GM12865 (cell line): ENCODE measurements at places on chromosomes 11 and 22.

DNA sequence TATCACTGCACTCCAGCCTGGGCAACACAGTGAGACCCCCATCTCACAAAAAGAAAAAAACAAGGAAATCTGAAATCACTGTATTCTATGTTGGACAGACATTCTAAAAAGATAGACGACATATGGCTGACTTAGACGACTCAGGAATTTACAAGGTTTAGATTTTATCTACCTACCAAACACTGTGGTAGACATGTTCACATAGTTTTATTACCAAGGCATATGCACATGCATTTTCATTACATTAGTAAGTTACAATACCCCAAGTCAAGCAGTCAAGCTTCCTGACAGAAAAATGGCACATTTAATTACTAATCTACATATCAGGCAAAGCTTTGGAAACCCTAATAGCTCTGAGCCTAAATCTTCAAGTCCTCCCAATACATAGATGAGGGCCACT is 262.2 kb downstream of the TTC28 start:
- no peak for DNase-seq

- no peak for DNase-seq
These were observed 66.9 kb upstream of the TENM4 start for GRCh38 chr11:79507706-79508105.

GRCh38 chr11:117414724-117415123 is 87.1 kb downstream of the CEP164 start:
- DNase-seq = no peak

GRCh38 chr11:132438418-132438817 is 1068.0 kb downstream of the NTM start:
- no peak for DNase-seq

DNA sequence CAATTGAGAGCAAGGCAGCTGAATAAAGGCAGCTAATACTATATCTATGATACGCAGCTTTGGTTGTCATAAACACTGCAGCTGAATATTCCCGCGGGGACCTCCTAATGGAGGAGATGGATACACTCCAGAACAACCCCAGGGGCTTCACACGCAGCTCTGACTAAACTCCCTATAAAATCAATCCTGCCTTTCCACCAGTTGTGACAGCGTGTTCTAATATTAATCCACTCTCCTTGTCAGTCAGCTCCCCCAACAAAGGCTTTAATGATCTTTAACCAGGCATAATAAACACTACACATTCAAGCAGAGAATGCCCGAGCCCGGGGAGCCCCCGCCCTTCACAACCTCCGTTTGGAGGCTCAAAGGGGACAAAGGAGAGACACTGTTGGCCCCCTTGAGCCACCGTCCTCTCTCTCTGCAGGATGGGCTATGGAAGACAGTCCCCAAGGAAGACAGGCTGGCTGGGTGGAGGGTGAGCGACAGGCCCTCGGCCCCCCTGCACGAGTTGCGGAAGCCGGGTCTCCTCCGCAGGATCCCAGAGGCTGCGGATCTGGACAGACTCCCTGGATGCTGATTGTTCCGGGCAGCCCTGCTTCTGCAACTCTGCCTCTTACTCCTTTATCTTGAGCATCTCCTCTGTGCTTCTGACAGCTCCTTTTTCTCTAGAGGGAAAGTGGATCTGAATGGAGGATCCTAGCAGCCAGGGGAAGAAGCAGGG is 565.2 kb downstream of the BUD13 start:
- DNase-seq = no peak

DNA sequence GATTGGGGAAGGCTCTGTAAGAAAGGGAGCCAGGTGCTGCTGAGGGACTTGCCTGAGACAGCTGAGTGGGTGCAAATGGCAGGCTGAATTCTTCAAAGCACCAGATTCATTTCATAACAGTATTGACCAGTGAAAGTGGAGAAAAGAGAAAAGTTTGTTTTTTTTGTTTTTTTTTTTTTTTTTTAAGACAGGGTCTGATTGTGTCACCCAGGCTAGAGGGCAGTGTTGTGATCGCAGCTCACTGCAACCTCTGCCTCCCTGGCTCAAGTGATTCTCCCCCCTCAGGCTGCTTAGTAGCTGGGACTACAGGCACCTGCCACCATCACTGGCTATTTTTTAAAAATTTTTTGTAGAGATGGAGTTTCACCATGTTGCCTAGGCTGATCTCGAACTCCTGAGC is 494.0 kb downstream of the MIAT start:
- no peak for DNase-seq

- no peak for DNase-seq
These were observed 45.0 kb upstream of the SLC1A2 start for GRCh38 chr11:35464308-35464707.

- DNase-seq = no peak
These were observed 14.1 kb downstream of the FAM181B start for GRCh38 chr11:82719361-82720105.

- peak; percentile 61 for DNase-seq
These were observed 10.5 kb downstream of the AASDHPPT start for GRCh38 chr11:106087815-106088435.

DNA sequence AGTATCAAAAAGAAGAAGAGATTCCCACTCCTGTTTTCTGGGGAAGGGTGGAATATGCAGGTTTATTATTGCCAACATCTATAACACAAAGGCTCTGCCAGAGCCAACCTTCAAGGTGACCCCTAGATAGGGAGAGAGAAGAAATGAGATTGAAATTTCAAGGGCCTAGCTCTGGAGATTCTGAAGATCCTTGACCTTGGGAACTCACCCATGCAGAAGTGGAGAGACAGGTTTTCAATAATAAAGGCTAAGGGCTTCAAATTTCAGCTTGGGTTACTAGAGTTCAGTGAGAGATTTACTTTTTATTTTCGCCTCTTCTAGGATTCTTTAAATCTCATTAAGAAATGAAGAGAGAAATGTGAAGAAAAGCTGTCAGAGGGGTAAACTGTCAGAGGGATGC is 98.4 kb downstream of the CD44 start:
- no peak for DNase-seq

- no peak for DNase-seq
These were observed 363.6 kb downstream of the TTC28 start for GRCh38 chr22:28316014-28316413.

- DNase-seq = peak; percentile 77
These were observed at the start of gene CPT1A for GRCh38 chr11:68841718-68842426. CPT1A (minus strand) TSS chr11:68841916; CDS start chr11:68815474, 26,442 bp downstream.

- no peak for DNase-seq
These were observed 57.2 kb downstream of the GUCY1A2 start for GRCh38 chr11:106961048-106961447.

GRCh38 chr22:36411589-36412258 is 24.0 kb upstream of the MYH9 start:
- DNase-seq = no peak

DNA sequence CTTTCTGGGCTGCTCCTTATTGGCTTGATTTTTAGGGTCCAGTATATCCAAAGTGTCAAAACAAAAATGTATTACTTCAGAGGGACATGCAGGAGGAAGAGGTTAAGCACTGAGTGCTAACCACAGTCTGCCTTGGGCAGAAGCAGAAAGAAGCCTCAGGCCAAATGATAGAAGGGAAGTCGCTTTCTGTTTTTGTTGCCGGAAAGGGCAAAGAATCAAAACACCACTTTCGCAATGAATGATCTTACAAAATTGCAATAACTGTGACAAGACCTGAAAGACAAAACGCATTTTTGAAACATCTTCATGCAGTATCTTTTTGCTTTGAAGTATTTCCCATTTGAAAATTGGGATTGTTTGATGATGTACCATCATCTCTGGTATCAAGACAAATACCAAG is 70.1 kb upstream of the PICALM start:
- peak; percentile 85 for DNase-seq

- no peak for DNase-seq
These were observed 5.4 kb downstream of the PAX6 start for GRCh38 chr11:31805629-31806185.

GRCh38 chr11:79897896-79898295 is 457.1 kb upstream of the TENM4 start:
- no peak for DNase-seq

DNA sequence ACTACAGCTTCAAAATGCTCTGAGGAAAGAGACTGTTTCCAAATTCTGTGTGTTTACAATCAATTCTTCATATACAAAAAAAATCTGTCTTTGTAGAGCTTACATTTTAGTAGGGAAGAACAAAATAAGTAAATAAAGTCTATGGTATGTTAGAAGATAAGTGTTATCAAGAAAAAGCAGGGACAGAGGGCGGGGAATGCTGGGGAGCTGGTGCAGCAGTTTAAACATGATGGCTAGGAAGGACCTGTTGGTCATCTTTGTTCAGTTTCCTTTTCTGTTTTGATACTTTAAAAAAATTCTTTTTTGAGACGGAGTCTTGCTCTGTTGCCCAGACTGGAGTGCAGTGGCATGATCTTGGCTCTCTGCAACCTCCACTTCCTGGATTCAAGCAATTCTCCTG is 16.1 kb downstream of the TMEM25 start:
- no peak for DNase-seq
